ENCODE measurements at places on chromosomes 16 and 17.

DNA sequence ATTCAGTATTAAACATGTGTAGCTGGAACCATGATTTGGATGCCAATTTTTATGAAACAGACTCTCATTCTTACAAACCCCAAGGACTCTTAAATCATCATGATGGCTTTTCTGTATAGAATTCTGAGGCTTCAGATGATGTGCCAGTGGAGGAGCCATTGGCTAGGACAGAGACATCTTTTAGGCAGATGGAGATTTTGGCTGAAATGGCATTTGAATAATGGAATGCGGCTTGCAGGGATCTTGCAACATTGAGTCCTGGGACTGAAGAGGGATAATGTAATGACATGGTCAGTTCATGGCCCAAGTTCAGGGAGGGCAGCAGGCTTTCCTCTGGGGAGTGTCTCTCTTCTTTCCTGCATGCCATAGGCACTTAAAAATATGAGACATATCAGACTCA is 172.4 kb downstream of the ABCA8 start:
- DNase-seq, result no peak

DNA sequence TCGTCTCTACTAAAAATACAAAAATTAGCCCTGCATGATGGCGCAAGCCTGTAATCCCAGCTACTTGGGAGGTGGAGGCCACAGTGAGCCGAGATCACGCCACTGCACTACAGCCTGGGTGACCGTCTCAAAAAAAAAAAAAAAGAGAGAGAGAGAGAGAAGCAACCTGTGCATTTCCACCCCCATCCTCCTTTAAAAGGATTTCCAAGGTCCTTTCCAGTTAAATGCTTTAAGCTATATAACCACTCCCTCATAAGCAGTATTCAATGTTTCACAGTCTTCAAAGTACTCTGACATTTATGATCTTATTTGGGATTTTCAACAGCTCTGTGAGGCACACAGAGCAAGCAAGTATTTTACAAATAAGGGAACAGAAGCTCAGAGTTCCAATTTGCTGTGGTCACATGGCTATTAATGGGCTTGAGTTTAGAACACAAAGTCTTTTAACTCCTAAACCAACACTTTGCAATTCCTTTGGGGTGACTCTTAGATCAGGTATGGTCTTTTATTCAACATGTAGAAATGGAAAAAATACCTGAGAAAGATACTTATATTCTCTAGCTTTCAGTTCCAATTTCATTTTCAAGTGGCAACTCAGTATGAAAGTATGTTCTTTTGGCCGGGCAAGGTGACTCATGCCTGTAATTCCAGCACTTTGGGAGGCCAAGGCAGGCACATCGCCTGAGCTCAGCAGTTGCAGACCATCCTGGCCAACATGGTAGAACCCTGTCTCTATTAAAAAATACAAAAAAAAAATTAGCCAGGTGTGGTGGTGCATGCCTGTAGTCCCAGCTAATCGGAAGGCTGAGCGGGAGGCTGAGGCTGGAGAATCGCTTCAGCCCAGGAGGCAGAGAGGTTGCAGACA is 31.3 kb downstream of the SPOP start:
- DNase-seq, result no peak

DNA sequence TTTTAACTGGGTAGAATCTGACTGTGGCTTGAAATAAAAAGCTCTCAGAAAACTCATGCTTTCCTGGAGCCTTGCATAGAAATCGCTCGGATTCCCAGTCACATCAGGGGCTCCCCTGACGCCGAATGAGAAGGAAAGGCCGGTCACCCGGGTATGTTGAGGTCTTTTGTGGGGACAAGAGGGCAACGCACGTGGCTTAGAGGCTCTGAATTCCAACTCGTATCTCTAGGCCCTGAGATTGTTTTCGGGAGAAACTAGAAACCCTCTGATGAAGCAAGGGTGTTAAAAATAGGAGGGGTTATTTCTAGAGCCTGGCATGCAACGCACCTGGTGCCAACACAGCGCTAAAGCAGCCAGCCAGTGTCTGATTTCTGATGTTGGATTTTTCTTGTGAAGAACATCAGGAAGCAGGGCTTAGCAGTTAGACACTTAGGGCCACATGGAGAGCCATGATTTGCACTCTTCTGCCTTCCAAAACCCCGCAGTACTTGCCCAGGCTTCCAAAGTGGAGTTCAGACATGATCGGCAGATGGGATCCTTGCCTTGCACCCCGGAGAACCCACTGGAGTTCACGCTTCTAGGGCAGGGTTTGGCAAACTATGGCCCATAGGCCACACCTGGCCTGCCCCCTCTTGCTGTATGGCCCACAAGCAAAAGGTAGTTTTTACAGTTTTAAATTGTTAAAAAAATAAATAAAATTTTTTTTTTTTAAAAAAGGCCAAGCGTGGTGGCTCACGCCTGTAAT is 12.6 kb downstream of the CACNG1 start:
- DNase-seq, result no peak

DNA sequence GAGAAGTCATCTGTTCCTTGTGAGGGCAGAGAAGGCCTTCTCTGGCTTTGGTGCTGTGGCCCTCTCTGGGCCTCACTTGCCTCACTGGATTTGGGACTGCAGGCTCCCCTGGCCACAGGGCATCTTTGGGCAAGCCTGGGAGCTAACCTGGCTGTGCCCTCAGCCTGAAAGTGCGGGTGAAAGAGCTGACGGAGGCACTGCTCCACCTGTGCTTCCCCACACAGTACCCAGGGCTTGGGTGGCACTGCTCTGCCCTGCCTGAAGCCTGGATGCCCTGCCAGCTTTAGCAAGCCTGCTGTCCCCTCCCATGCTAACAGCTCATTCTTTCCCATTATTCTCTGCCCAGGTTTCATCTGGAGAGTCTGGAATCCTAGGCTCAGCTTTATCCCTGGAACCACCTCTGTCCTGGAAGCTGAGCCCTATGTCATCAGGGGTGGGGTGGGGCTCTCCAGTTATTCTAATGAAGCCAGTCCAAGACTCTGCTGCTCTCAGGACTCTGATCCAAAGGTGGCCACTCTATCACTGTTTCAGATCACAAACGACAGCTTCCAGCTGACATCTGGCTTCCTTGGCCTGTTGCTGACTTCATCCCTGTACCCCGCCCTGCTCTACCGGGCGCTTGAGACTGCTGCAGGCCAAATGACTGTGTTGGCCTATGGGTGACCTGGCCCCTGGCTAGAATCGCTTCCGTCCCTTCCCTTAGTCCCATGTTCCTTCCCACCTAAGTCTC is 29.3 kb downstream of the HIC1 start:
- no peak for DNase-seq

GRCh38 chr16:15966836-15967546 is 17.6 kb downstream of the ABCC1 start:
- DNase-seq, result no peak

- DNase-seq, result no peak
Observed at GRCh38 chr17:3271072-3271848, 26.9 kb downstream of the OR3A1 start.

- peak; percentile 83 for DNase-seq
Observed at GRCh38 chr17:8225813-8226535, 15.6 kb upstream of the AURKB start.

GRCh38 chr16:75702242-75702641 is 981 bp upstream of the DUXB start:
- no peak for DNase-seq

Data from neural progenitor cell (in vitro differentiated cells).